ENCODE measurements at places on chromosomes 1 and 21.

- DNase-seq = no peak
Observed at GRCh38 chr1:224510880-224511645, 76.5 kb upstream of the WDR26 start.

DNA sequence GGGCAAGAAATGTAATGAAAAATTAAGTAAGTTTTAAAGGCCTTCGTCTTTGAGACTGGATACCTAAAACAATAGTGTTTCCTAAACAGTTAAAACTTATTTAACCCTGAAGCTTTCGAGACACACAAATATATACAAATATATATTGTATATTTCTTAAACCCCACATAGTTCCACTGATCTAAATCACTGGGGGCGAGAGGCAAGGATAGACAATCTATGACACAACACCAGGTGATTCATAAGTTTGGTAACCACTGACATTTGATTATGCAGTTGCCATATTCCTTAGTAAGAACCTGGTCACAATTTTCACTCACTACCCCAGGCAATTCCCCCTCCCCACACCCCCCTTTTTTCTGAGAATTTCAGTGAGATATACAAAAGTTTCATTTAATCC lies 55.3 kb upstream of the BOLA1 start:
- DNase-seq = no peak

DNA sequence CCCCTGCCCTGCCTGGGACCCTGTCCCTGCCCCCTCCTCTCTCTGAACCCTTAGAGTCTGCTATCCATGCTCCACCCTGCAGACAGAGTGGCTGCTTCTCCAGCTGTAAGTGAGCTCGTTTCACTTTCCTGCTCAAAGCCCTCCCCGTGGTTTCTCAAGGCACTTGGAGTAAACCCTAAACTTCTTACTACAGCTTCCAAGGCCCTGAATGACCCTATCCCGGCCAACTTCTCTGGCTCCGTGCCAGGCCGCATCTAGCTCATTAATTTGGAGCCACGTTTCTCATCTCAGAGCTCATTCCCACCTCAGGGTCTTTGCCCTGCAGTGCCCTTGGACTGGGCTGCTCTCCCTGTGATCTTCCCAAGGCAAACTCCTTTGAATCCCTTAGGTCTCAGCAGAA lies 235.1 kb upstream of the RUNX1 start:
- DNase-seq = no peak

DNA sequence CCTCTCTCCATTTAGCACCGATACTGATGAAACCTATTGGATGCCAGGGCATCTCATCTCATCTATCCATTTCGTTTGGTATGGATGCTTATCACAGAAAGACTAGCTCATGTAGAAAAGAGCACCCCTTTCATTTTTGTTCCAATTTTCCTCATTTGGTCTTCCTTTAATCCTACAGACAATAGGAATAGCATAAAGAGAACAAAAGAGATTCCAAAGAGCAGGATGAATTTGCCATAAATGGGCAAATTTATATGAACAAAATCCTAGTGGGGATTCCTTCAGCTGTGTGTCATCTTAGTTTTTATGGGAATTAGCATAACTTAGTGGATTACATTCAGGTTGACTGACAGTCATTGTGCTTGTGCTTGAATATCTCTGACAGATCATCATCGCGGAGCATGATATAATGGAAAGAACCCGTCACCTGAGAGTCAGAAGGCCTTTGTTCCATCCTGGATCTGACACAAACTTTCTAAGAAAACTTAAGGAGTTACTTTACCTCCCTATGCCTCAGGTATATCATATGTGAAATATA lies 777.5 kb upstream of the ADGRL2 start:
- DNase-seq = no peak
